ENCODE measurements at places on chromosomes 11 and 22. TPM values are rescaled to one million over a fixed set of nuclear protein-coding genes. Genes with fewer than 3 reads are reported as not detected.

Gene CRYAB
- not detected for total RNA-seq

Gene KRTAP5-8
- not detected for total RNA-seq

Gene CRYBA4
- total RNA-seq, result not detected

Gene SOX10
- total RNA-seq, result not detected

Gene RIMBP3C
- total RNA-seq, result 0.10 TPM

Gene RHOD
- 0.21 TPM for total RNA-seq

Gene TOM1
- 190 TPM for total RNA-seq

Gene MAP6
- total RNA-seq, result not detected

Gene LRP5
- 0.42 TPM for total RNA-seq

Gene MLC1
- 2.8 TPM for total RNA-seq

Gene FXYD6
- 12.1 TPM for total RNA-seq

Gene GRIK4
- 0.21 TPM for total RNA-seq

Gene CCDC87
- total RNA-seq, result 0.21 TPM

Gene WNT11
- 0.94 TPM for total RNA-seq

Gene GPR152
- not detected for total RNA-seq

Gene IL18
- total RNA-seq, result 13.0 TPM

Gene TPBGL
- total RNA-seq, result 0.10 TPM

Gene FAM181B
- total RNA-seq, result under 0.01 TPM

Gene BCL2L13
- 25.9 TPM for total RNA-seq

Gene SHANK2
- 0.21 TPM for total RNA-seq

Gene VPREB1
- not detected for total RNA-seq

Gene MICAL3
- total RNA-seq, result 11.0 TPM

Gene CYB5R2
- 1.5 TPM for total RNA-seq

Measured in mononuclear cell (primary cell).